GM12865 (cell line): ENCODE measurements at places on chromosomes 13 and 19.

- no peak for DNase-seq
Observed at GRCh38 chr19:372306-372890, 27.8 kb upstream of the MIER2 start.

- DNase-seq = peak; percentile 54
Observed at GRCh38 chr13:76822698-76823267, 63.4 kb downstream of the KCTD12 start.

- no peak for DNase-seq
Observed at GRCh38 chr19:13056052-13056660, 46.5 kb downstream of the LYL1 start.

DNA sequence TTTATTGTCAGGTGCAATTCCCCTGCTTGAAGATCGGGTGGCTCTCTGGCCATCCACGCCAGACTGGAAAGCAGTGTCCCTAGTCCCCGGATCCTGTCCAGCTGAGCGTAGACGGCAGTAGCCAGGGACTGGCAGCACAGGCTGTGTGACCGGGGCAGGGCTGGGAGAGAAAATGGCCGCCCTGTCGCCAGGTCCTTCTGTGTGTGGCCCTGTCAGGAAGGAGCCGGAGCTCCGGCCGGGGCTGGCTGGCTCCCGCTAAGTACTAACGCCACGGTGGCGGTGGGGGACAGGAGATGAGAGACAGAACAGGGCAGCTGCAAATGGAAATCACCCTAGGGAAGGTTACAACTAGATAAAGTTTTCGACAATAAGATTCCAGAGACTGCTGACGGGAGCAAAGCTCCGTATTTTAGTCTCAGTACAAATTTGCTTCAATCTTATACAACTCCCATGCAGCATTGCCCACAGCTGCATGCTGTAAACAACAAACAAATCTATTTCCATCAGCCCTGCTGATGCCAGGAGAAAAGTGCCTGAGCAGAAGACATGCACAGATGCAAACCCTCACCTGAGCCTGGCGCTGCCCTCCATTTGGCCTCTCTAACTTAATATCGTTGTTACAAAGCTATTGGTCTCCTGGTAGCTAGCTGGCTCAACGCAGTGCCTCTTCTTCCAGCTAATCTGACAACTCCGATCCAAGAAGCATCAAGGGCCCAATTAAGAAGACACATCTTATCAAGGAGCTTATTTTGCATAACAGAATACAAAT lies 253.0 kb downstream of the TSHZ3 start:
- DNase-seq = no peak

DNA sequence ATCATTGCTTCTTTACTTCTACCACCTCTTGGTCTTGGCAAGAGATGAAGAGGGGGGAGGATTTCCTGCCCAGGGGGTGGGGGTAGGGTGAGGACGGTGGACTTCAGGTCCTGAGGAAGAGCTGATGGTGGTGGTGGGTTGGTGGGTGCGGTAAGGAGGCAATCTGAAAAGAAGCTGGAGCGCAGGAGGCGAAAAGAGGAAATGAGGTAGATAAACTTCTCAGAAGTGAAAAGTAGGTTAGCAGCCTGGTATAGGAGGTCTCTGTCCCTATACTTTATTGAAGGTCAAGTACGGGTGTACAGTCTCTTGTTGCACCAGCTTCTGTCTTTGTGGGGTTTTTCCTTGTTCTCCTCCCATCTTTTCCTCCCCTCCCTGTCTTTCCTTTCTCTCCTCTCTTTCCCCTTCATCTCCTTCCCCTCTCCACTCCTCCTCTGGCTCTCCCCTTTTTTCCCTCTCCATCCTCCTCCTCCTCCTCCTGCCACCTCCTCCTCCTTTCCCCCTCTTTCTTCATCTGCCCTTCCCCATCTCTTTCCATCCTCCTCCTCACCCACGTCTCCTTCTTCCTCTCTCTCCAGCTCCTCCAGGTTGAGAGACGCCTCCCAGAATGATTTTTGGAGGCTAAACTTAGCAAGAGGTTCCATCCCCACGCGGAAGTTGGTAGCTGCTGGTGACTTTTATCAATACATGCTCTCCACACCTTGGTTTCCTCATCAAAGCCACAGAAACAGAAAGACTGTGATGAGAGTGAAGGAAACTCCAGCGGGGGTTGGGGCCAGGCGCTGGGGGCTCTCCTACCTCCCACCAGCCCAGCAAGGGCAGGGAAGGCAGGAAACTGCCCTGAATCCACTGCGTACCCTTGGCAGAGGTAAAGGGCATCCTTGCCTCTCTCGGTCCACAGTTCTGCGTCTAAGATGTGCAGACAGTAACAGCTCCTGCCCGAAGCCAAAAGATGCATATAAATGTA lies 15.3 kb downstream of the TNFSF14 start:
- peak; percentile 68 for DNase-seq
